Cerebellum (tissue), 4 donors: ENCODE measurements at places on chromosomes 7 and 10.

DNA sequence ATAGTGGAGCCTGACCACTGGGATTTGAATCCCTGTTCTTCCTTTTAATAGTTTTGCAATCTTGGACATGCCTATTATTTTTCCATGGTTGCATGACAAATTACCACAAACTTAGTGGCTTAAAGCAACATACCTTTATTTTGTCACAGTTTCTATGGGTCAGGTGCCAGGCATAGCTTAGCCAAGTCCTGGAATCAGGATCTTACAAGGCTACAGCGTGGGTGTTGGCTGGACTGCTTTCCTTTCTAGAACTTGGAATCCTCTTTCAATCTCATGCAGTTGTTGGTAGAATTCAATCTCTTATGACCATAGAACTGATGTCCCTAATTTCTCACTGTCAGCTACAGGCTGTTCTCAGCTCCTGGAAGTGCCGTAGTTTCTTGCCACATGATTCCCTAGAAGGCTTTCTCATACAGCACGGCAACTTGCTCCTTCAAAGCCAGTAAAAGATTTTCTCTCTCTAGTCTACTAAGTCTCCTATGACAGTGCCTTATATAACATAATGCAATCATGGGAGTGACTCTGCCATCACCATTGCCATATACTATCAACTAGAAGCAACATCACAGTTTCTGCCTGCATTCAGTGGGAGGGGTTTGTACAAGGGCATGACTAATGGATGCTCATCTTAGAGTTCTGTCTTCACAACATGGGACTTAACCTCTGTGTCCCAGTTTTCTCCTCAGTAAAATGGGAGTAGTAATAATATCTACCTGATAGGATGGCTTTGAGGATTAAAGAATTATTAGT, 243.4 kb upstream of the FZD1 start:
- DNase-seq = no peak

- no peak for DNase-seq
Measured at GRCh38 chr7:76191783-76192240, 9.9 kb upstream of the SRRM3 start.

- DNase-seq = peak; percentile 1
Measured at GRCh38 chr10:117342641-117343040, 32.6 kb downstream of the PDZD8 start.

GRCh38 chr7:31767686-31768358, 80.8 kb downstream of the PPP1R17 start:
- DNase-seq = no peak

DNA sequence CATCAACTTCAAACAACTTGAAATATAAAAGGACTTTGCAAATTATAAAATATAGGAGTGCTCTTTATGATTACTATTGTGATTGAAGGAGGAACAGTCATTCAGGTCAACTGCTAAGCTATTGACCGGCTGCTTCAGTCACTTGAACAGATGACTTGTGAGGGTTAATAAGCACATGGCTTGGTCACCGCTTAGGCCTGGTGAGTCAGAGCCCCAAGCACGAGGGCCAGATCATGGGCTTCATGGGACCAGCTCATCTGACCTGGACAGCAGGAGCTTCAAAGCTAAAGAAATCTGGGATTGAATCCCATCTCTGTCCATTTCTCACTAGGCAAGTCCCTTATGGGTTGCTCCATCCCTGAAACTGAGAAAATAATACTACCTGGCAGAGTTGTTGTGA, 60.4 kb upstream of the ADO start:
- DNase-seq = no peak

DNA sequence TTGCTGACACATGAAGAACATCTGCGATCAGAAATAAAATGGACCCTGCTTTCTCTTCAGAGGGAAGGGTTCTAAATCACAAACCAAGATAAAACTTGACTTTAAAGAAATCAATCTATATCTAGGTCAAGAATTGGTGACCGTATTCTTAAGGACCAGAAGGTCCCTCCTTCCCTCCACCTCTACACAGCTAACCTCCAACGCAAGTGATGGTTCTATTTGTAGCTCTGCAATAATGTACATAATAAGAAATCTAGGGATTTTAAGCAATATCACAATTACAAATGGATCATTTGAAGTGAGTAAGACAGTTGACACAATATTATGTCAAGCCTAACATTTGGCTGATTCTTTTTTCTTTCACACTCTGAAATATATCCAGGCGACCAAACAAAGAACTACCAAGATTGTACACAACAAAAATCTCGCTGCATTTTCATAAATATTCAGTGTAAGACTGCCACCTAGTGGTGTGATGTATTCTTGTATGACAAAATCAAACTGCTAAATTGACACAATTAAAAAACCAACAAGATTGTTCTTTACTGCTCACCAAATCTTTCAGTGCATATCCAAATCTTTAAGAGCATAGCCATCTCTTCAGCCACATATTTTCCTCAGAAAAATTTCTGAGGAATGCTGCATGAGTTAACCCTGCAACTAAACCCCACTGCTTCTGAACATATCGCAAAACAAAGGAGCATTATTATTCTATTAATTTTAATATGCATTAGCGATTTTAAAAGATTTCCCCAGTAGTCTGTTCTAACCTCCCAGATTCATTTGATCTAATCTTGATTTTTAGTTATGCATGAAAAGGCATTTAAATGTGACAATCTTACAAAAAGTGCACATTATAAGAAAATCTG, 44.5 kb downstream of the ICA1 start:
- peak; percentile 63 for DNase-seq

DNA sequence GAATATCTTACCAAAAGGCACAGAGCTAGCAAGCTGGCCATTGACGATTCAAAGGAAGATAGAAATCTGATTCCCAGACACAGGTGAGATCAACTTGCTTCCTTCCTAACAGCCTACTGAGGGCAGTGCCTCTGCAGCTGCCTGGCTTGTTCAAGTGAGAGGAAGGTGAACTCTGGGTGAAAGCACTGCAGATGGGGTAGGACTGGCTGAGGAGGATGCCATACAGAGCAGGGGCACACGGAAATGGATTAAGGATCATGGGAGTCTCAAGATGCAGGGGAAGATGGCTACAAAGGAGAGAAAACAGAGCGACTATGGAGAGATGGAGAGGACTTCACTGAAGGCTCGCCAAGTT, 34.4 kb upstream of the GPAM start:
- DNase-seq = no peak
